Myocyte (in vitro differentiated cells): ENCODE measurements at places on chromosomes 11 and 22. TPM values are rescaled to one million over a fixed set of nuclear protein-coding genes. Genes with fewer than 3 reads are reported as not detected.
A peak's percentile ranks its signal among the peaks of the same experiment; 100 is the strongest.

- DNase-seq = no peak
Measured at GRCh38 chr11:134536677-134537076, 124.6 kb upstream of the B3GAT1 start.

PNPLA3 gene
- 25.0 and 34.5 TPM in 2 replicates for total RNA-seq

DNA sequence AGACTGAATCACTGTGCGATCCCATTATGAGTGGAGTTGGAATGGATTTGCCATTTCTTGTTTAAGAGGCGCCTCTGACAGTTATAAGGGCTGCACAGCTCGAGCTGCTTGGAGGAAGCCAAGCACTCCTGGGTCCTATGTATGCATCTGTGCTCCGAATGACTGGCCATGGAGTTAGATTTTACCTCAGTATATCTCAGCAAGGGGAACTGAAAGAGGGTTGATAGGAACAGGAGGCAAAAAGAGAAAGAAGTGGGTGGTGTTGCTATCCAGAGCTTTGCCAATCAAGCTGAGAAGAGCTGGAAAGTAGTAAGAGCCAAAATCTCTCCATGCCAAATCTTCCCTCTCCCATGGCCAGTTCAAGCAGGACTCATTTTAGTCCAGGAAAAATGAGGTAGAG, 632.0 kb upstream of the KIRREL3 start:
- DNase-seq = no peak

DNA sequence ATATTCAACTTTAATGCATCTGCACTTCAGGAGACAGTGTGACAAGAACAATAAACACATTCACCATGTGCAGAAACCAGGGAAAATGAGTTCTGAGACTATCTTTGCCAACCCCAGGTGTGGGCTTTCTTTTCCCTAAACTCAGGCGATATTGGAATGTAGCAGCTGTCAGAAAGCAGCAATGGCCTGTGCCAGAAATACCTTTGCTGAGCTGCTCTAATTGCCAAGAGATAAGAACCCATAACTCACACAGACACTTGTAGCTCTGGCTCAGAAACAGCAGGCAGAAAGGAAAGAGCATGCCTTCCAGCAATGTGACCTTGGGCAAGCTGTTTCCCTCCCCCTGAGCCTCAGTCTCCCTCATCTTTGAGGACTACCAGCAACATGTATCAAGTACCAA, 77.6 kb downstream of the PLEKHA7 start:
- no peak for DNase-seq

GRCh38 chr11:103842795-103843194, 193.6 kb upstream of the DDI1 start:
- peak; percentile 15 for DNase-seq
